Right hindlimb (tissue), 1 donor: ENCODE measurements at places on chromosomes 2 and 18.

DNA sequence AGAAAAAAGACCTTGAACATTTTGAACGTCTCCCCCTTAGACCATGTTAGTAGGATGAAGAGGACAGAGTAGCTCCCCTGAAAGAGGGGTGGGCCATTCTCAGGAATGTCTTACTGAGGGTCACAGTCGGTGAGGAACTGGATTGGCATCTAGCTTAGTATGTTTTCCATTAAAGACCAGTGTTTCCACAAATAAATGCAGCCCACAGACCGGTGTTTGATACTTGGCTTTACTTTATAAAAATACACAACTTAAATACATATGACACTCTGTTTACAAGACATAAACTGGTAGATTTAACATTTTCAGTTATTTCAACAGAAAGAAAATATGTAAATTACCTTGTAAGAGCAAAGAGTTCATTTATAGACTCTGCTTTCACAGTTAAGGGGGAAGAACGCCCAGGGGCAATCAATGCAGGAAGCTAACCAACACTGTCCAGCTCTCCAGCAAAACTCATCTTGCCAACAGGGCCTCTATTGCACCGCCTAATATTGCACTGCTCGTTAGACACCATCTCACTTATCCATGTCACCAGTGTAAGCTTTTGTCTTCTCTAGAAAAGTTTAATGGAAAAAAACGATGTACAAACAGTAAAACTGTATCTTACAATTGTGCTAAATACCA, 23.5 kb upstream of the ADCY3 start:
- DNase-seq = no peak

DNA sequence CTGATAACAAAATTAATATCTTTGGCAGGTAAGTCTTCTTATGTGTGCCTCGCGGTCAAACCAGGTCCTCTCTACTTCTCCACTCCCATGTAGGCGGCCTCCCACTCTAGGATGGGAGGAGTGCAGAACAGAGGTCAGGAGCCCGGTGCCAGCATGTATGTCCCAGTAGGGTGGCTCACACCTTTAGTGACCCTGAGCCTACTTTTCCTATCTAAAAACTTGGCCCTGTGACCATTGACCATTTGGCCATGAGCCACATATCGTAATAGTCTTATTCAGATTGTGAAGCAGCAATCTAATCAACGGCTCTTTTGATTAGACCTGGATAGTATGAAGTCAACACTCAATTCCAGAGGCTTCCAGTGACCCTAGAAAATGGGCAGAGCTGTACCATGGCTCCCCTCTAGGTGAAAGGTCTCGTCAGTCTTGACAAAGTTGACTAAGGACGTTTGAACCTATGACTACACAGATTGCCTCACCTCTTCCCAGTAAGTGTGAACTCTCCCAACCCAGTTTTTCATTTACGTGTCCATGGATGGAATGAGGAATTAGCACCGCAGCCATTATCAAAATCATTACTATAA, 17.1 kb upstream of the FABP1 start:
- DNase-seq = no peak

DNA sequence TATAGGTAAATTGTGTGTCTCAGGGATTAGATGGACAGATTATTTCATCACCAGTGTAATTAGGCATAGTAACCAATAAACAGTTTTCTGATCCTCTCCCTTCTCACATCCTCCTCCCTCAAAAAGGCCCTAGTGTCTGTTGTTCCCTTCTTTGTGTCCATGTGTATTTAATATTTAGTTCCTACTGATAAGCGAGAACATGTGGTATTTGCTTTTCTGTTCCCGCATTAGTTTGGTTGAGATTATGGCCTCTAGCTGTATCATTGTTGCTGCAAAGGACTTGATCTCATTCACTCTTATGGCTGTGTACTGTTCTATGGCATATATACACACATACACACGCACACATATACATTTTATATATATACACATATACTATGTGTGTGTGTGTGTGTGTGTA, 866.2 kb downstream of the CCDC85A start:
- no peak for DNase-seq

DNA sequence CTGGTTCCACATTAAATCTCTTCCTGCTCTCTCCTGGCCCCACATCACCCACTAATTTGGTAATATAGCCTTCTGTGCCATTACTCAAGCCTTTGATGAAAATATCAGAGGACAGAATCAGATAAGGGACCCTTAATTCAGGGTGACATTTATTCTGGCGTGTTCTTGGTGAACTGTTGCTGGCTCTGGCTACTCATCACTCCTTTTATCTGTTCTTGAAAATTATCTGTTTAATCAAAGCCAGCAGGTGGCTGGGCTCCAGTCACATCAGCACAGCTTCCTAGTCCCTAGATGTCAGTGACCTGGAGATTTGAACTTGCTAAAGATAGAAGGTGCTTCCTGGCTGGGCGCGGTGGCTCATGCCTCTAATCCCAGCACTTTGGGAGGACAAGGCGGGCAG, 26.9 kb upstream of the SLC35F6 start:
- no peak for DNase-seq

GRCh38 chr2:200377355-200378336, 71.2 kb downstream of the SPATS2L start:
- no peak for DNase-seq

- DNase-seq = no peak
Observed at GRCh38 chr2:30453498-30453897, 6.5 kb downstream of the LCLAT1 start.

GRCh38 chr2:8193686-8194615, 487.9 kb upstream of the ID2 start:
- DNase-seq = no peak

- no peak for DNase-seq
Observed at GRCh38 chr2:10238396-10238795, 64.3 kb upstream of the HPCAL1 start.

DNA sequence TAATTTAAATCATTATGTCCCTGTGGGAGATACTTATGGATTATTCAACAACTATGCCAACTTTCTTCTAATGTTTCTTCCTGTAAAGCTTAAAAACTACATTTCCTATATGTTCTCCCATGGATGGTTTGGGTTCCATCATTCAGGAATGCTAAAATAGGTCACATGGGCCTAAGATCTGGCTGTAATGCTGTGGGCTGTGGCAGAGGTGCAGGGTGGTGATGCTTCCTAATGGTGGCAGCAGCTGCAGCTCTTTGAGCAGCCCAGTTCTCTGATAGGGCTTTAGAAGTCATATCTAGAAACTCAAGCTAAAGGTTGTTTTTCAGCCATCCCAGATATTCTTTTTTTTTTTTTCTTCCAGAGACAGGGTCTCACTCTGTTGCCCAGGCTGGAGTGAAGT, 266.1 kb downstream of the ZNF385B start:
- no peak for DNase-seq

- DNase-seq = peak; percentile 70
Observed at GRCh38 chr2:241882091-241882625, 12.6 kb downstream of the RTP5 start.

- no peak for DNase-seq
Observed at GRCh38 chr2:230614913-230615332, 97.7 kb upstream of the CAB39 start.

GRCh38 chr2:55045780-55046179, 4.5 kb downstream of the RTN4 start:
- DNase-seq = no peak

GRCh38 chr2:239619369-239619768, 218.5 kb upstream of the HDAC4 start:
- no peak for DNase-seq

DNA sequence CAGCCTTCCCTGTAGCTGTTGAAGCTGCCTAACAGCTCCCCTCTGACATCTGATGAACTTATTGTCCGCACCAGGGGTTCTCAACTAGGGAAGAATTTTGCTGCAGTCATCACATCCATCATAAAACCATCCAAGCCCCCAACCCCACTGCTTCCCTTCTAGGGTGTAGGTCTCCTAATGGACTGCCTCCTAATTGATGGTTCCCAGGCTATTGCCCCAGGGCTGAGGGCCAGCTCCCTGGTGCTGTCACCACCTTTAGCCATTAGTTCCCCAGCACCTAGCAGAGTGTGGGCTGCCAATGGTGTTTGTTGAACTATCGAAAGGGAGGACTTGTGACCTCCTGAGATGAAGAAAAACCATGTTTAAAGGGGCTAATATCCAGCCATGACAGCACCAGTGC, 125.9 kb downstream of the NCKAP5 start:
- DNase-seq = no peak

DNA sequence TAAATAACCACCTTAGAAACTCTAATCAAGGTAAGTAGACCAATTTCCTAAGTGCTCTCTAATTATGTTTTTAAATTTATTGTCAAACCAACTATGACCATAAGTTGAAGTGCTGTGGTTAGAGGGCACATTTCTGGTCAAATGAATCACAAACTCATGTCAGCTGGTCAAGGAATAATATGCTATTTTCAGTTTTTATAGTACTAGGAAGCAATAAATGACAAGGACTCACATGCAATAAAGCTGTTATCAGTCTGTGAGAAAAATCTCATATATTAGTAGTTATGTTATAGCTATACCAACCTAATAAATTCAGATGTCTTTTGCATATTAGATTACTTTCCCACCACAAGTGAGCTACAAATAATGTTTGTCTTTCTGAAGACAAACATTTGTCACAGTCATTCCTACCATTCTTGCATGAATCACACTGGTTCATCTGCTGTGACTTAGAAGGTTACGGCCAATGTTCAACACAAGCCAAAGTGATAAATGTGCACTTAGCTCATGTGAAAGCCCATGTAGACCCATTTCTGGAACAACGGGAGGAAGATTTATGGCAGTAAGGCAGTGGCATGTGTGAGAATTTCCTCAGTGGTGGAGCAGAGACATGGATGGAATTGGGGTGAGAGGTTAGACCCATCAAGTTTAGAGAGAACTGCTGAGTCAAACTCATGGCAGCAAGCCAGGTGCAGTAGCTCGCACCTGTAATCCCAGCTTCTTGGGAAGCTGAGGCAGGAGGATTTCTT, 27.4 kb upstream of the CCNYL1 start:
- no peak for DNase-seq

GRCh38 chr2:236309669-236310029, 45.4 kb upstream of the ASB18 start:
- no peak for DNase-seq

GRCh38 chr2:241958818-241959545, 89.5 kb downstream of the RTP5 start:
- DNase-seq = no peak

DNA sequence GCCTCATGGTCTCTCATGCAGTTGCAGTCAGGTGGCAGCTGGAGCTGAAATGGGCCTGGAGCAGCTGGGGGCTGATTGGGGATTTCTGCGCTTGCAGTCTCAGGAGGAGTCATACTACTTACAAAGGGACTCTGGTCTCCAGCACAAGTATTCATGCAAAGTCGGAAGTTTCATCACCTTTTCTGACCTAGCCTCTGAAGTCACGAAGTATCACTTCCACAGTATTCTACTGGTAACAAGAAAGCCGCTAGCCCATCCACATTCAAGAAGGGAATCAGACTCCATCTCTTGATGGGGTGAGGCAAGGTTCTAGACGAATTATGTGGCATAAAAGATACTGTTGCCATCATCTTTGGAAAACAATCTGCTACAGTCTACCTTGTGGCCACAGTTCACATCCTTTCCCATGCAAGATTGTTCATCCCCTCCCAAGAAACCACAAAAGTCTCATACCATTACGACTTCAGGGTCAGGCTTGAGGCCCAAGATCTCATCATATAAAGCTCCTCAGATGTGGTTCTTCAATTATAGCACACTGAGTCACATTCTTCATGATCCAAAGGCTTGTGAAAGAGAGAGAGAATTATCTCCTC, 95.3 kb downstream of the SMC6 start:
- DNase-seq = no peak

DNA sequence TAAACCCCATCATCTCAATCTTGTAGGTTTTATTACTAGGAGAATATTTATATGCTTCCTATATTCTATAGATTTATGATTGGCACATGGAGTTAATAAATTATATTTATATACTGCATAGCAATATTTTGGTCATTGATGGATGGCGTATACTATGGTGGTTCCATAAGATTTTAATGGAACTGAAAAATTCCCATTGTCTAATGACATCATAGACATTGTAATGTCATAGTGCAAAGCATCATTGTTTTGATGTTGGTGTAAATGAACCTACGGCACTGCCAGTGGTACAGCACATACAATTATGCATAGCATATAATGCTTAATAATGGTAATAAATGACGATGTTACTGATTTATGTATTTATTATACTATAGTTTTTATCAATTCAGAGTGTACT, 1135.9 kb downstream of the CNTNAP5 start:
- no peak for DNase-seq
